ENCODE measurements at places on chromosomes 2 and 18.

DNA sequence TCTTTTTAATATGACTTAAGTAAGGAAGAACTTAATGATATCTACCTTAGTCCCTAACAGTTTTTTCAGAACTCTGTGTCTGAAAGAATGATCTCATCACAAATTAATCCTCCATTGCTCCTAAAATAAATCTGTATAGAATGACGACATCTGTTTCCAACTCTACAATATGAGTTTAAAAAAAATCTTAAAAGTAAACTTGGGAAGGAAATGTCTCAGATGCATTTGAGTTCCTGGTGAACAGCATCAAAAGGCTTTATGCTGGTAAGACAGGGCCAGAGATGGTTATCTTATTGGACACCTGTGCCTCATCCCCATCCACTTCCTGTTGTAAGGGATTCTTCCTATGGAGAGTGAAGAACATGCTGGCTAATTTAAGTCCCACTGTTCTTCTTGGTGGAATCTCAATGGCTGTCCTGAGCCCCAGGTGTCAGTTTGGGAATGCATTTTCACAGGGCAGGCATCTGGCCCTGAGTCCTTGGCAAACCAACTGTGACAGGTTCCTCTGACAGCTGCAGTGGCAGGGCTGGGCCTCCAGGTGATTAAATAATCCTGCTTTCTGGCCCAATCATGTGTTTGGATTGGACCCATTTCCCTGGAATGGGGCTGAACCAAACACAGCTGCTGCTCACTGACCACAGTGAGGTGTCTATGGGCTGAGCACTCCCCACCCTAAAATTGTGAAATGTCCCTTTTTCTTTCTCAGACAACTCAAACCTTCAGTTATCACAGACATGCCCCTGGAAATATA, 12.9 kb upstream of the NCKAP5 start:
- DNase-seq = no peak

GRCh38 chr2:150222942-150223341, 264.5 kb downstream of the RND3 start:
- no peak for DNase-seq

- DNase-seq = no peak
Observed at GRCh38 chr18:78527984-78528383, 451.6 kb upstream of the SALL3 start.

DNA sequence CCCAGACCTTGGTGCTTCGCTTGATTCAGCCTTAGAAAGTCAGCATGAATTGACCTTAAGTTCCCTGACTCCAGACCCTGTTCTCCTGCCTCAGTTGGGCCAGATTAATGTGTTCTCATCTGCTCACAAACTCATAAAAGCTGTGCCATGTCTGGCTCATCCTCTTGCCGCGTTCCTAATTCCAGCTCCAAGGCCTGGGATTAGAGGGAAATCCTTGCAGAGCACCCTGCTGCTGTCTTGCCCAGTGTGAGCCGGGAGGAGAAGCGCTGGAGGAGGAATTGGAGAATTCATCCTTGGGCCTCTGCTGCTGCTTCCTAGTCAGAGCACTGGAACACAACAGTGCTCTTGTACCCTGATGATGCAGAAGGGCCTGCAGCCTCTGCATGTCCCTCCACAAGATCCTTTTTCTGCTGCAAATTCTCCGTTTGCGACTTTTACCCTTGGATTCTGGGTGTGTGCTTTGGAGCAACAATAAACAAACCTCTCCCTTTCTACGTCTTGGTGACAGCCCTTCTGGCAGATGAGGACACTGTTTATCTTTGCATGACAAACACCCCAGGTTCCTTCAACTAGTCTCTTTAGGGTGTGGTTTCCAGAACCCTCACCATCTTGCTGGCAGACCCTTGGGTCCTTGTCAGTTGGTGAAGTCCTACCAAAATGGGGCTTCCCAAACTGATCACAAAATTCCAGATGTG, 46.9 kb upstream of the CNGA3 start:
- no peak for DNase-seq

GRCh38 chr18:75406491-75407445, 20.7 kb downstream of the SMIM21 start:
- no peak for DNase-seq

GRCh38 chr2:207008105-207008990, 69.0 kb downstream of the CPO start:
- DNase-seq = peak; percentile 13

- no peak for DNase-seq
Observed at GRCh38 chr2:241941691-241942301, 72.3 kb downstream of the RTP5 start.
